ENCODE measurements at places on chromosomes 2 and 18. TPM values are rescaled to one million over a fixed set of nuclear protein-coding genes. Genes with fewer than 3 reads are reported as not detected.
A peak's percentile ranks its signal among the peaks of the same experiment; 100 is the strongest.

- peak; percentile 58 for DNase-seq
Observed at GRCh38 chr2:10339647-10340592, 37.2 kb downstream of the HPCAL1 start.

GRCh38 chr2:38720613-38721241 is 30.4 kb downstream of the SRSF7 start:
- no peak for DNase-seq

- no peak for DNase-seq
Observed at GRCh38 chr2:46699934-46700256, 215.7 kb downstream of the MCFD2 start.

The SMC6 gene
- 21.0 TPM for total RNA-seq

GRCh38 chr2:227788561-227789018 is 25.1 kb upstream of the CCL20 start:
- no peak for DNase-seq
